Spleen (tissue), 13 donors: ENCODE measurements at places on chromosomes 3 and 15.

DNA sequence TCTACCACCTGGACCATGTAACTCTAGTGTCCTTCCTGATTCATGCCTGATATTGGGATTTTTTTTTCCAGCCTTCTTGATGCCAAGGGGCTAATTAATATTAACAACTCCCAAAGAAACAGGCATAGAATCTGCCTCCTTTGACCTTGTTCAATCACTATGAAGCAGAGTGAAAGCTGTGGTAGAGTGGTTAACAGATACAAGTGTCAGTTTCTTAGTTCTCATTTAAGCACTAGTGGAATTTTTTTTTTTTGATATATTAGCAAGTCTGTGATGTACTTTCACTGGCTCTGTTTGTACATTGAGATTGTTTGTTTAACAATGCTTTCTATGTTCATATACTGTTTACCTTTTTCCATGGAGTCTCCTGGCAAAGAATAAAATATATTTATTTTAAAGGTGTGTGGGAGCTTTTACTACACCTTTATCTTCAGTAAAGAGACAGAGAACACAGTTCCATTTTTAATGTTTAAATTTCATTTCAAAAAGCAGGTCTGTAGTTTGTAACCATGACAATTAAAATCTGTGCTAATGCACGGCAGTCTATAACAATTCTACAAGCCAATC is 67.1 kb downstream of the TOP2B start:
- DNase-seq, result no peak

- peak; percentile 81 for DNase-seq
Observed at GRCh38 chr3:181711325-181712135, at the start of gene SOX2. Gene SOX2 (plus strand): TSS chr3:181711925. CDS start chr3:181712361, 436 bp downstream.

DNA sequence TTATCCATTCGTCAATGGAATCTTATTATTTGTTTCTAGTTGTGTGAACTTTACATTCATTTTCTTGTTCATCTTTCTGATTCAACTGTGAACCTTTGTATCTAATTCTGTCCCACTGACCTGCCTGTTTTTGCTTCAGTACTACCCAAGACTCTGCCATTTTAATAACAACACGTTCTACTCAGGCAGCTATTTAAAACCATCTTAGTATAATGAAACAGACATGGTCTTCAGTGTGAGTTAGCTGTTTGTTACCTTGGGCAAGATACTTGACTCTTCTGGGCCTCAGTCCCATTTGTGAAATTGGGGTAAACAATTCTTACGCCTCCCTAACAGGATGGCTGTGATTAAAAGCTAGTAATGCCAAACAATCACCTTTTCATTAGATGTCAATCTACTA is 1.6 kb downstream of the BTBD1 start:
- DNase-seq, result no peak

GRCh38 chr3:139607257-139608107 is 67.9 kb upstream of the RBP1 start:
- no peak for DNase-seq

DNA sequence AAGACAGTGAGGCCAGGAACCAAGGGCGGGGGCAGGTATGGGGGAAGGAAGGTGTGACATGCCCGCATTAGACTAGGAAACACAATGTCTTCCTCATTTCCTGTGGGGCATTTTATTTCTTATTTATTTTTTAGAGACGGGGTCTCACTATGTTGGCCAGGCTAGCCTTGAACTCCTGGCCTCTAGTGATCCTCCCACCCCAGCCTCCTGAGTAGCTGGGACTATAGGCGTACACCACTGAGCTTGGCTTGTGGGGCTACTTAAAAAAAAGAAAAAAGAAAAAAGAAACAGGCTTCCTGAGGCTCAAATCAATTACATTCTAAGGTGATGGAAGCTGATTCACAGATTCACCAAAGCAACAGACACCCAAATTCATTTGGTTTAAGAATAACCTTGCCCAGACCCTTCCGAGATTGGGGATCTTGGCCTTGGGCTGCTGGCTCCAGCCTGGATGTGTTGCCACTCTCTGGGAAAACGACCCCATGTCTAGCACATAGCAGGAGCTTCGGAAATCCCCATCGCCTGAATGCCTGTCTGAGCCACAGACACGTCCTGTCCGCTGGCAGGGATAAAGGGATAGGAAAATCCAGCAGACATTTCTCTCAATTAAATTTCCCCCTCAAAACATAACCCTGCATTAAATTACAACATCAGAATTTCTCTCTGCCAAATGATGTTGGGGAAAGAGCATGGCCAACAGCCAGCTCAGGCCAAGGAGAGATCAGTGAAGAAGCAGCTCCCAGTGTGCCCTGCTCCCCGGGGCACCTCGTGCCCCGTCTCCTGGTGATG is 13.0 kb downstream of the CPN2 start:
- DNase-seq, result no peak

- no peak for DNase-seq
Observed at GRCh38 chr3:165254812-165255211, 58.6 kb upstream of the SLITRK3 start.

- DNase-seq, result no peak
Observed at GRCh38 chr3:152195206-152195605, 73.5 kb upstream of the MBNL1 start.

GRCh38 chr3:112546216-112546759 is 15.5 kb downstream of the ATG3 start:
- DNase-seq, result no peak

- DNase-seq, result no peak
Observed at GRCh38 chr3:104526901-104527401, 839.8 kb upstream of the ALCAM start.

- DNase-seq, result peak; percentile 68
Observed at GRCh38 chr15:78129077-78129750, 2.0 kb downstream of the CIB2 start.

- no peak for DNase-seq
Observed at GRCh38 chr3:61442696-61443095, 118.7 kb upstream of the PTPRG start.

DNA sequence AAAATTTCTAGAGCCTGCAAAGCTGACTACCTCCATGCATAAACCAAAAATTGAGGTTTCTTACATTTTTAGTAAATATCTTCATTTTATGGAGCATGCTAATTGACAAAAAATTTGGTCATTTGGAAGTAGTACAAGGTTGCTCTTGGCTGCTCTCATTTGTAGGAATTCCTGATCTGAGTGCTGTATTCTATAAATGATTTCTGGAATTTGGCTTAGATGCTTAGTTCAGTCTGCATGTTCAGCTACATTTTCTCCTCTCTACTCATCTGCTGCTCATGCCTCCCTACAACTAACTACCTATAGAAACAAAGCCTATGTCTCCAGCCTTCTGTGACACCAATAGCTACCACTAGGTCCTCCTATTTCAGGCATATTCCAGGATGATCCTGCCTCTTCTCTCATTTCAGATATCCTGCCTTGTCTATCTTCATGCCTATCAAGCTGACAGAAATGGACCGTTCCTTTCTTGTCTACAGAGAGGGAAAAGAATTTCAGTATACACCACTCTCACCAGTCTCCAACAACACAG is 901.1 kb downstream of the TBL1XR1 start:
- DNase-seq, result no peak

- DNase-seq, result no peak
Observed at GRCh38 chr15:100781061-100781960, 98.3 kb upstream of the ALDH1A3 start.

GRCh38 chr3:139935016-139935865 is at the start of gene CLSTN2:
Gene CLSTN2 (plus strand): TSS chr3:139935185.
- no peak for DNase-seq

GRCh38 chr15:57541805-57542504 is 49.7 kb upstream of the MYZAP start:
- DNase-seq, result no peak

DNA sequence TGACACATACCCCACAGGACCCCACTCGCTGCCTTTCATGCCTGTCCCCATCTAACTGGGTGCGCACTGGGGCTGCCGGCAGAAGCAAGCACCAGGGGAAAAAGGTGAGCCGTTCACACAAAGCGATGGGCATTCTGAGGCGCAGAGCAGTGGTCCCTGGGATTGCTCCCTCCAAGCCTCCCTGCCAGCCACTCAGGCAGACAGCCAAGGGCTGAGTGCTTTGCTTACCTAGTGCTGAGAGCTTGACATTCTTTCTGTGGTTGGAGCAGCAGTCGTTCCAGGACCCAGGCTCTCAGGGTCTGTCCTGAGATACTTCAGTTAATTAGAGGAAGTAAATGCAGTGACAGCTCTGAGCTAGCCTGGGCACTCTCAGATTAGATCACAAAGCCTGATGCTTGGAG is 5.7 kb downstream of the ESYT3 start:
- no peak for DNase-seq

DNA sequence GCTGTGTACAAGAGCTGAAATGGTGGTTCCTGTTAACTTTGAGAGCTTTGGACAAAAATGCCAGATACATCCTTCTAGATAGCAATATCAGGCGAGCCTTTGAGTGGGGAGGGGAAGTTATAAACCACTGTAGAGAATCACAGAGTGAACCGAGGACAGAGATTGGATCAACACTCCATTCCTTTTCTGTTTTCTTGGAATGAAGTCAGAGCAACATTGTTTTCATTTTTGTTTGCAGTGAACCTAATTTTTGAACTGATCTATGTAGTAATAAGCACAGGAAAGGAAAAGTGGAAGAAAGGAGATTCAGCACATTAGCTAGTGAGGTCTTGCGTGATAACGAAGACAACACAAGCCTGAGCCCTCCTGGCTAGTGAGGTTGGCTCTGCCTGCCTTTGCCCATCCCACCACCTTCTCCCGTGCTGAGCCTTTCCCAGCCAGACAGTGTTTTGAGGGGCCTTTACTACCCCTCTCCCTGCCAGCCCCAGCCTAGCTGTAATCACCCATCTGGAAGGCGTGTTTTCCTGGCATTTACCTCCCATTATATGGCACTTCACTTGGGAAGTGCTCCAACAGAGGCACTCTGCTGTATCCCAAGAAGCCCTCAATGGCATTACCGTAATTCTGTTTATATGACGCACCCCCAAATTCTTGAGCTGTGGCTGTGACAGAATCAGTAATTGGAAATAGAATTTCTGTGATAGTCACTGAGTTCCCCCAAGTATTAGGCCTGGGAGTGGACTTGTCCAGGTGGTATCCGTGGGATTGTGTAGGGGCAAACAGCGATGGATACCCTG is 129.8 kb downstream of the CACNA1D start:
- no peak for DNase-seq

- no peak for DNase-seq
Observed at GRCh38 chr15:90349072-90349471, 3.0 kb upstream of the ZNF774 start.

DNA sequence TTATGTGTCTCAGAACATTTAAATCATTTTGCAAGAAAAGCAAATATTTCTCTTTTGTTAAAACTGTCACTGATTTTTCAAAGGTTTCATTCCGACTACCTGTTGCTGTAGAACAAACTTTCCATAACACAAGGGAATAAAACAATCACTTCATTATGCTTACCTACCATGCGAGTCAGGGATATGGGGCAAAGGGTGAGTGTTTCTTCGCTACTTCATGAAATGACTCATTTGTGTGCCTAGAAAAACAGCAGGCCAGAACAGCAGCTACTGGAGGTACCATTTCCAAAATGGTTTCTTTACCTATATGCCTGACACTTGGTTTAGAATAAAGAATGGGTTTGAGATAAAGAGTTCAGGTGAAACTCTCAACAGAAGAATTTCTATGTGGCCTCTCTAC is 712.5 kb downstream of the PLOD2 start:
- no peak for DNase-seq

- no peak for DNase-seq
Observed at GRCh38 chr15:67188551-67189218, 65.8 kb downstream of the AAGAB start.

DNA sequence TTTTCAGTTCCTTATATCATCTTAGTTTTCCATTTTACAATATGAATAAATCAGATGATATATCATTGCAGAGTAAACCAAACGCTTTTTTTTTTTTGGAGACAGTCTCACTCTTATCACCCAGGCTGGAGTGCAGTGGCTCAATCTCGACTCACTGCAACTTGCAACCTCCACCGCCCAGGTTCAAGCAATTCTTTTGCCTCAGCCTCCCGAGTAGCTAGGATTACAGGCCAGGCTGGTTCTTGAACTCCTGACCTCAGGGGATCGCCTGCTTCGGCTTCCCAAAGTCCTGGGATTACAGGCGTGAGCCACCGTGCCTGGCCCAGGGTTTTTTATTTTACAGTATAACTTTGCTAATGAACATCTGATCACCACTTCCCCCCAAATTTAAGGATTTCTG is 5.9 kb upstream of the EBLN2 start:
- DNase-seq, result no peak

DNA sequence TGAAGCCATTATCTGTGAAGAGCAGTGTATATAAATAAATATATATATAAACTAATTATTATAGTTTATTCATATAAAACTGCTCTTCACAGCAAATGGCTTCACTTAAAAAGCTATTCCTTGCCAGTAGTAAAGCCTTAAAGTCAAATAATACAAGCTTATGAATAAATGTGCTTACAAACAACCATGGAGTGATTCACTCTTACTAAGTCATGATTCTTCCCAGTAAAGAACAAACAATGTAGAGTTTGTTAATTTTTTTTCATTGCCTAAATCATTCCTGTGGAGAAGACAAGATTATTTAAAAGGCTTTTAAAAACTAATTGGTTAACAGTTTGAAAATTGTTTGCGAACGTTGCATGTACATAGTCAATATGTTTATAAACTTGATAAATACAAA is 140.7 kb downstream of the PLCH1 start:
- no peak for DNase-seq

DNA sequence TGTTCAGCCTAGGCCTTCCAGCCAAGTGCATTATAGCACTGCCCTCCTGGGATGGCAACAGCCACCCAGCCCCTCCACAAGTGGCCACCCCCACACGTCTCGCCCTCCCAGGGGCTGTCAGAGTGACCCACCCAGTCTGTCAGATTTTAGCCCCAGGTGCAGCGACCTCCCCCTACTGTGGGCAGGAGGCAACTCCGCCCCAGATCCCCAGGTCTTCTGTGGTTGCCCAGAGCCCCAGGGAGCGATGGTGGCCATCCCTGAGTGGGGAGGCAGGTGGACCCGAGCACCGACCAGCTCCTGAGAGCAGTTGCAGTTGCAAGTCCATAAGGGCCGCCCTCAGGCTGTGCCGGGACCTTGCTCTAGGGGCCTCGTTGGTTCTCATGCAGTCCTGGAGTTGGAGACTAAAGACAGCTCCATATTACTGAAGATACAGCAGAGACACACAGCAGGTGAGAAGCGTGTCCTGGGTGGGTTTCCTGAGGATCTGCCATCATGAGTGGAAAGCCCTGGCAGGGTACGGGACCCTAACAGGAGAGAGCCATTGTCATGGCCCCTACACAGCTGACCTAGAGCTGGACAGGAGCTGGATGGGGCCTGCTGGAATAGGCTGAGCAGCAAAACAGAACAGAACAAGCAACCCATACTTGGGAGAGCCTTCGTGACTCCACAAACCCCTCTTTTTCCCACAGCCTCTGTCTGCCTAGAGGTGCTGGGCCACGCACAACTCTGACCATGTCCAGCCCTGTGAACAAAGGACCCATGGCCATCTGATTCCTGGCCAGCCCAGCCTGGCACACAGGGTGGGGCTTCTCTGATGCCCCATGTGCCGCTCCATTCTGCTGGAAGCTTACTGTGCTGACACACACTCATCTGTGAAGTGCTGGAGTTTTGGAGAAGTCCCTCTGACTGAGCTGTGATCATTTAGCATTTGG is 110.3 kb upstream of the ALDH1A3 start:
- DNase-seq, result peak; percentile 59

- no peak for DNase-seq
Observed at GRCh38 chr3:30626443-30627180, 20.2 kb downstream of the TGFBR2 start.

- DNase-seq, result no peak
Observed at GRCh38 chr15:96448923-96449322, 118.4 kb downstream of the NR2F2 start.
